C1 segment of cervical spinal cord (tissue), 14 donors: ENCODE measurements at places on chromosomes 11 and 22.

DNA sequence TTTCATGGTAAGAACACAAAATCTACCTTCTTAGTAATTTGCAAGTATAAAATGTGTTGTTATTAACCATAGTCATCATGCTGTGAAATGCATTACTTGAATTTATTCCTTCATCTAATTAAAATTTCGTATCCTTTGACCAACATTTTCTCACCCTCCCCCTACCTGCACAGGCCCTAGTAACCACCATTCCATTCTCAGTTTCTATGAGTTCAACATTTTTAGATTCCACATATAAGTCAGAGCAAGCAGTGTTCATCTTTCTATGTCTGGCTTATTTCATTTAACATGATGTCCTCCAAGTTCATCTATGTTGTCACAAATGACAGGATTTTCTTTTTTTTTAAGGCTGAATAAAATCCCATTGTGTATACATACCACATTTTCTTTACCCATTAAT lies 43.5 kb upstream of the CCDC179 start:
- DNase-seq, result no peak

- no peak for DNase-seq
These were observed 133.6 kb upstream of the C11orf58 start for GRCh38 chr11:16604794-16605388.

DNA sequence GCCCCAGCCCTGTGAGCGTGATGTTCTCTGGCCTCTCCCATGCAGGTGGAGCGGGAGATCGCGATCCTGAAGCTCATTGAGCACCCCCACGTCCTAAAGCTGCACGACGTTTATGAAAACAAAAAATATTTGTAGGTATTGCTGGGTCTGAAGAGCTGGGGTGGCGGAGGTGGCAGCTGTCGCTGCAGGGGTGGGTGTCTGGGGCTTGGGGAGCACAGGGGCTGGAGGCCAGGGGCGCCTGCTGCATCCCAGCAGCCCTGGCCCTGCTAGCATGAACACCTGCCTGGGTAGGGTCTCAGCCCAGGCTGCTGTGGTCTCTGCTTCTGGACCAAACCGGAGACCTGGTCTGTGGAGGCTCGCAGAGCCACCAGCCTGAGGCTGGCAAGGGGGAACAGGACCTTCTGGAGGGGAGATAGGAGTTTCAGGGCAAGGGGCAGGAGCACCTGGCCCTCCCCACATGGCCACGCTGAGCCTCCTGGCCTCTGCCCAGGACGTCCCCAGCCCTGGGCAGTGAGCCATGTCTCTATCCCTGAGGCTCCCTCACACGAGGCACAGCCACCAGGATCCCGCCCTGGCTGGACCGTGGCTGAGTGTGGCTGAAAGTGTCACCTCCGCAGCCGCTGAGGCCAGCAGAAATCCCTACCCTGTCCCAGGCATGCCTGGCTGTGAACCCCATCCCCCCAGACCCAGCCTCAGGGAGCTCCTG lies 48.2 kb downstream of the MOB2 start:
- DNase-seq, result no peak

GRCh38 chr11:86741839-86742805 lies 58.2 kb upstream of the PRSS23 start:
- DNase-seq, result no peak

DNA sequence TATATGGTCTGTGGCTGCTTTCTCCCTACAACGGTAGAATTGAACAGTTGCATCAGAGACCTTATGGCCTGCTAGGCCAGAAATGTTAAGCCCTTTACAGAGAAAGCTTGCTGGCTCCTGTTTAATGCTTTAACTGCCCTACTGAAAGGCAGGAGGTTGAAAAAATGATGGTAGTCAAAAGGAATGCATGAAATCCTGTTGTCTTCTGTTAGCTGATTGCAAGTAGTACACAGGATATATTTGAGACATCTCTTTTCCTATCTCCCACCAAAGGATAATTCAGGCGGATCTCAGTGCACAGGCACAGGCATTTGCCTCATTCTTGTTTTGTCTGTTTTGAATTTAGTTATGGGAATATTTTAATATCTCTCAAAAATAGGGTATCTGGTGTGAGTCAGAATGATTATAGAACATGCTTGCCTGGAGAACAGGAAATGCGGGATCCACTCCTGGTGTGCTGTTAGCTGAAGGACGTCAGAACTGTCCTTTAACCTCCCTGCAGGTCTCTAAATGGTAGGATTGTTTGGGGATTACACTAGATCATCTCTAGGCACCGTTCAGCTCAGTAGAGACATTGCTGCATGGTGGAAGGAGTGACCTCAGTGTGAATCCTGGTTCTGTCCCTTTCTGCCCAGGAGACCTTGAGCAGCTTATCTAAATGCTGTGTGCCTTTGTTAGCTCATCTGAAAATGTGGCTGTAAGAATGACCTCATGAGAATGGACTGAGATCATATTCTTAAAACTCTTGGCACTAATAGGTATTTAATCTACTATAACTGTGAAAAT lies 49.5 kb downstream of the PACS1 start:
- no peak for DNase-seq

DNA sequence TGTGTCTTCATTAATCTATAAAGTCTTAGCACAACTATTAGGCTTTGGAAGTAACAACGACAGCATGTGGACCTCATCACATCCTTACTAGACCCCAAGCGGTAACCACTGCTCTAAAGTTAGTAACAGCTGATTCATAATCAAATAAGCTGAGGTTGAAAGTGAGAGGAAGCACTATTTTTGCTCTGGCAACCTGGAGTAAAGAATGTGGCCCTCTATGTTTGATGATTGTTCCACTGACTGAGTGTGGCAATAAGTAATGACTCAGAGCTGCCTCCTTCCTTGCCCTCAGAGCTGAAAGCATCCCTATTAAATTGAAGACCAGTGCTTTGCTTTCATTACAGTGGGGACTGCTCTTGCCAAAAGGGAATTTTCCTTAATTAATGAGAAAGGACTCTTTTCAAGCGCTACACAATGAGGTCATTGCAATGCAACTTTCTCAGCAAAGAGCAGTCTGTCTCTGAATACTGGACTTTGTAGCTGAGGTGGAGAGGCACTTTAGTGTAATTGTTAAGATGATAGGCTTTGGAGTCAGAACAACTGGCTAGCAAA lies 906.1 kb upstream of the RAG2 start:
- DNase-seq, result peak; percentile 2

- no peak for DNase-seq
These were observed 27.5 kb downstream of the OSBPL5 start for GRCh38 chr11:3137486-3138177.

GRCh38 chr11:126267650-126268049 lies 1.0 kb downstream of the SRPRA start:
- peak; percentile 38 for DNase-seq

DNA sequence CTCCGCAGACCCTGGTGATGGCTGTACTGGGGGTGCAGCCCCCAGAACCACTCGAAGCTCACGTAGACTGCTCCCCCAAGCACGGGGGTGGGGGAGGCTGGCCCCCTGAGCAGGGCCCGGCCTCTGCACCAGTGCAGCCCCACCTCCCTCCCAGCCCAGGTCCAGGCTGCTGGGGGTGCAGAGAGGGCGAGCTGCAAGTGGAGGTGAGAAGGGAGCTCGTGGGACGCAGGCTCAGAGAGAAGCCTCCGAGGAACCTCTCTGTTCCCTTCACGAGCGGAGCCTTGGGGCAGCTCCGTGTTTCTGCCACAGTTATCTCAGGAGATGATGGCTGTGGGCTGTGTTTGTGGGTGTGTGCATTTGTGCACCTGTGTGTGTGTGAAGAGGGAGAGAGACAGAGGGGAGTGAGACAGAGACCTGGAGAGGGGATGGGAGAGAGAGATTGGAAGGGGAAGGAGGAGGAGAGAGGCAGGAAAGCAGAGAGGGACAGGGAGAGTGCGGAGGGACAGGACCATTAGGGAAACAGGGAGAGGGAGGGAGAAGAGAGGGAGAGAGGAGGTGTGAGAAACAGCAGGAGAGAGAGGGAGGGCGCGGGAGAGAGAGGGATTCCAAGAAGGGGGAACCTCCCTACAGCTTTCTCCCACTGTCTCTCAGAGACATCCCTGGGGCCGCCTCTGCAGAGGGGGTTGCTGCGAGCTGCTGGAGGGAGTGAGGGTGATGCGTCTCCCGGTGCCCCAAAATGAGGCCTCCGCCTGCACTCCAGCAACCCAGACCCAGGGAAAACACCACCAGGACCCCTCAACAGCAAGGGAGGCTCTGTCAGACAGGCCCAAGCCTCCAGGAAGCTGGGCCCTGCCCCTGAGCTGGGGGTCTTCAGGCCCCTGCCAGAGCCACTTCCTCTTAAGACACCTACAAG lies 1488.6 kb downstream of the BRD1 start:
- no peak for DNase-seq

GRCh38 chr11:8315954-8316353 lies 52.3 kb upstream of the LMO1 start:
- DNase-seq, result no peak

GRCh38 chr22:35611891-35612576 lies 5.1 kb downstream of the MB start:
- DNase-seq, result no peak

GRCh38 chr22:30289980-30290313 lies 642 bp upstream of the CASTOR1 start:
- no peak for DNase-seq

DNA sequence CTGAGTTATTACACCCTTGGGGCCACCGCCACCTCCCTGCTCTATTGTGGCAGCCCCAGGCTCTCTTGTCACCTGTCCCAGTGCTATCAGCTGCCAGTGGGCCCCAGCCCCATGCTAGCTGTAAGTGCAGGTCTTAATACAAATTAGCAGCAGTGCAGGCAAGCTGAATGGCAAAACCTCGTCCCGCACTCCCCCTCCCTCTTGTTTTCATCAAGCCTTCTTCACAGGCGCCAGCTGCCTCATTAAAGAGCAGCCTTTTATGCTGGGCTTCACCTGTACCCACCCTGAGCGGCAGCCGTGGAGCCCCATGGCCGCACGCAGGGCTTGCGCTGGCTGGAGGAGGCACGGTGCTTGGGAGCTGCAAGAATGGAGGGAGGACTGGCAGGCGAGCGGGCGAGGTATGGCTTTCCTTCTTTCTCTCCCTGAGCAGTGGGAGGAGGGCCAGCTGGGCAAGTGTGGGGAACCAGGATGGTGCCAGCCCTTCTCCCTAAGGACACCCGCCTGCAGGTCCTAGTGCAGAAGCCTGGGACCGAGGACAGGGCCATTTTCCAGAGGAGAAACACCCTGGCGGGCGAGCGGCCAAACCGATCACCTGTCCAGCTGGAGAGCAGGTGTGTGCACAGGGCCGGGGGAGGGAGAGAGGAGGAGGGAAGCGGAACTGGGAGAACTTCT lies 70.7 kb downstream of the FLI1 start:
- DNase-seq, result no peak

GRCh38 chr11:62548545-62549335 lies 2.1 kb upstream of the AHNAK start:
- no peak for DNase-seq

- DNase-seq, result no peak
These were observed 158.5 kb upstream of the SORL1-AS1 start for GRCh38 chr11:121611242-121611641.

- DNase-seq, result no peak
These were observed 68.1 kb downstream of the GRIK4 start for GRCh38 chr11:120579611-120580031.

DNA sequence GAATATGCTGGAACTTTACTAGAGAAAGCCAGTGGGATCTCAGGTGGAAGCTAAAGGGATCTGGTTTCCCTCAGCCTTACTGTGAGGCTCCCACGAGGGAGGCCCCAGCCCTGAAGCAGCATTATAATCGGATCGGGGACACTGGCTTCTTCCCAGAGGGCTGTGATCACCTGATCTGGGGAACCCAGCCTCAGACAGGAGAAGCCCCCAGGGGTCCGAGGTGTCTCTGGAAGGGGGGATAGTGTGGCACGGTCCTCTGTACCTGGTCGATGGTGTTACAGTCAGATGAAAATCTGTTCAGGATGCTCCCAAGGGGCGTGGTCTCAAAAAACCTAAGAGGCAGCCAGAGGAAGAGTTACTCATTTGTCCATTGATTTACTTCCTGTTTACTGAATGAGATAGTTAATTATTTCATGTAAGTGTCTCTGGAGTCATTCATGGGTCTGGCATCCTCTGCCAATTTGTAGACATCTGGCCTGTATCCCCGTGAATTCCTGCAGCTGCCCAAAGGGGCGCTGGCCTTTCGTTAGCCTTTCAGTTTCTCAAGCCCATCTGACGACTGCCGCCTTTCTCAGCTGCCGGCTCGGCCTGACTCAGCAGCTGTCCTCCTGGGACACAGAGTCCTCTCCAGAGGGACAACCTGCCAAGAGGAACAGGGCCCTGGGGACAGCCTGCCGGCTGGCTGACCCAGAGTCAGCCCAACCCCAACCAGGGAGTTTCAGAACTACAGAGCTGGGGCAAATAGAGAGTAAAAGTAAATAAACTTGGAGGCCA lies 17.0 kb upstream of the KCNJ11 start:
- DNase-seq, result peak; percentile 79

- DNase-seq, result no peak
These were observed 22.9 kb upstream of the MRPL17 start for GRCh38 chr11:6705905-6706535.

DNA sequence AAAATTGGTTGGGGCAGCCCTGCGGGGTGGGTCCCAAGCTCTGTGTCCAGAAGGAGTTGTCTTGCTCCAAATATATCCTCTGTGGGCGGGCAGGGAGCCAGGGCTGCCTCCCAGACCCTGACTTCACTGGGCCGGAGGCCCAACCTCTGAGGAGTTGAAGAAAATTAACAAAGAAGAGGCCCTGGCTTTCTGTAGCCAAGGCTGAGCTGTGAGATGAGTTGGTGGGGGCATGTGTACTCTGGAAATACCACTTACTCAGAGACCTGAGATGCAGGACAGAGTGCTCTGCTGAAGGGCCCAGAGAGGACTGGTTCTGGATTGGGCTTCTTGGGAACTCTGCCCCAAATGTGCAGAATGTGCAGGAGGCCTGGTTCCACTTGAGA lies 96.3 kb downstream of the SWAP70 start:
- DNase-seq, result peak; percentile 28

GRCh38 chr11:75159151-75159953 lies 8.4 kb downstream of the SLCO2B1 start:
- DNase-seq, result no peak

DNA sequence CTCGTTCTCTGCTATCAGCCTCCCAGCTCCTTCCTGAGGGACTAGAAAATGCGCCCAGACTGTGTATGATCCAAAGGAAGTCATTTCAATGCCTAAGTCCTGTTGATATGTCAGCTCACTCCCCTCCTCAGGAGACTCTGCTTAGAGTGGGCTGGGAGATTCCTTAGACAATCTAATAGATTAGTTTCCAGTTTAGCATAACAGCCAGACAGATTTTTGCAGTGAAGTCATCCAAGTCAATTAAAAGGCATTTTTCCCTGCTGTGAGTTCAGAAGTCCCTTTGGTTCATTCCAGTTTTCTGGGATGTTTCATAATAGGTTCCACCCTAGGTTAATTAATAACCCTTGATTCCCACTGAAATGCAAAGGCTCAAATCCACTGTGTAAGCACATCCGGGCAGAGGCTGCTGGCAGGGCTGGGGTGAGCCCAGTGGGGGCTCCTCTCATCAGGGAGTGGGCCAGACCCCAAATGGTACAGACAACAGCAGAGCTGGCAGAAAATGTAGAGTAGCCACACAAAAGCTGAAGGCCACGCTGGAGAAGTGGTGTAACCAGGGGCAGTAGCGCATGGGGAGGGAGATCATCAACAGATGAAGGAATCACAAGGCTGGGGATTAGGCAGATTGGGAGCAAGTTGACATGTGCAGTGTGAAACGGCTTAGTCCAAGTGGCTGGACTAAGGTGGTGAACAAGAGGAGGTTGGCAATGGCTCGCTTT lies 90.6 kb downstream of the SYN3 start:
- DNase-seq, result no peak
